ENCODE measurements at places on chromosomes 13 and 19. TPM values are rescaled to one million over a fixed set of nuclear protein-coding genes. Genes with fewer than 3 reads are reported as not detected.

Gene TSPAN16
- not detected for polyA plus RNA-seq

- DNase-seq: no peak
Measured at GRCh38 chr13:60720590-60720989, 323.6 kb downstream of the TDRD3 start.

DNA sequence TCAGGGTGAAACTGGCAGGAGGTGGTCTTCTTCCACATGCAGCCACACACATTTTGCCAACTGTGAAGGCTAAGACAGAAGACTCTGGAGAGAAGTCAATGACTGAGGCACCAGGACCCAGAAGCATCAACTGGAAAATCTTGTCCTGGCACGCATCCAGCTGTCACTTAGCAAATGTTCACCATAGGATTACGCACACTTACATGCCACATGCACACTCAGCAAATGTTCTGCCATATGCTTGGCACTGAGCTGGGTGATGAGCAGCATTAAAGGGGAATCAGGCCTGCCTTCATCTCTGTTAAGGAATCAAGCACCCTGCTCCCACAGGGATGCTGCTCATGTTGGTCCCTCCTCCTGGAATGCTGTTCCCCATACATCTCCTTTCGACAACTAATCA, 5.1 kb downstream of the ZNF599 start:
- DNase-seq: no peak

- peak; percentile 1 for DNase-seq
Measured at GRCh38 chr13:73040968-73041596, 17.7 kb upstream of the KLF5 start.

DNA sequence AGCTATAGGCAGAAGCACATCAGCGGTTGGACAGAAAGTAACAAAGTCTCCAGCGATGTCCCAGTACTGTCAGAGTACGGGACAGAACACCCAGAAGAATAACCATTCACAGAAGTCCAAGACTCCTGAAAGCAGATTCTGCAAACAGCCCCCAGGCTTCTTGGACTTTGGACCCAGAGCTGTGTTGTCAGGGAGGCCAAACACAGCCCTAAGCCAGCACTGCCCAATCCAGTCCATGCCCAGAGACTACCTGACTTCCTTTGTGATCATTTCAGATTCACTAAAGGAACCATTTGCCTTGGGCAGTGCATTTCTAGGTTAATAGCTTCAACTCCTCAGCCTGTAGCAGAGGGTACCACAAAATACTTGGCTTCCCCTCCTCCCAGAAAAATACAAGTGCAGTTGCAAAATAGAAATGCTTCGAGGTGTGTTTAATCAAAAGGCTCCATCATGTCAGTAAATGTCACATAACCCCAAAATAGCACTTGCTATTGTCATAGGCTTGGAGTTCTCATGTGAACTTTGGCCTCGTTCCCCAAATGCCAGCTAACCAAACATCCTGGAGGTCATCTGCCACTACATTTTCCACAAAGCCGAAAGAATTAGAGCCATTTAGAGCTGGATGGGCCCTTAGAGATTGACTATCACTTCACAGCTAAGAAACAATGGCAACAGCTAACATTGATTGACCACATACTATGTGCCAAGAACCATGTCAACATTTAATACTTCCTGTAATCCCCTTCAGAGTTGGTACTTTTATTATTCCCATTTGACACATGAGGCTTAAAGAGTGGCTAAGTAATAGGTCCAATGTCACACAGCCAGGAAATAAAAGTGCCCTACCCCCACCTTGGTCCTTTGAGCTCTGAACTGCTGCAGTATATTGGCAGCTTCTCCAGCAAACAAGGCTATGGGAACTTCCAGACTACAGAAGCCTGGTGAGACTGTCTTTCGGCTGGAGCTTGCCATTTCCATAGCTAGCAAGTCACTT, 329.9 kb downstream of the FOXO1 start:
- DNase-seq: no peak

DNA sequence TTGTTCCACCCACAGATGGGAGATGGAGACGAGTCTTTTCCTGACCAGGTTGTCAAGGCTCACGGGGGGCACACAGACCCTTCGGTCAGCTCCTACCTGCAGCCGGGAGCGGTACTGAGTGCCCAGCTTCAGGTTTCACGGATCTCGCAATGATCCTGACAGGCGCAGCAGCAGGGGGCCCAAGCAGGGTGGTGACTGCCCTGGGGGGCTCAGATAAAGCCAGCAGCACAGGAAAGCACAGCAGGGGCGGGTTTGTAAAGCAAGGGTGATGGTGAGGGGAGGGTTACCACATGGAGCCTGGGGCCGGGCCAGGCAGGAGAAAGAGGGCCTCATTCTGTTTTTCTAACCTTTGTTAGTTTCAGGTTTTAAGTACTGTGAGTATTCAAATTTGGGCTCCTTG, 41.7 kb upstream of the ATP11A start:
- DNase-seq: no peak
